Dermis blood vessel endothelial cell (primary cell): ENCODE measurements at places on chromosomes 12 and 14. TPM values are rescaled to one million over a fixed set of nuclear protein-coding genes. Genes with fewer than 3 reads are reported as not detected.

MFAP5 gene
- total RNA-seq = 0.19 and 0.85 TPM in 2 replicates

DNAH10 gene
- total RNA-seq = under 0.01 TPM in 1 of 2 replicates, not detected in the other

SELPLG gene
- total RNA-seq = 0.65 and 0.85 TPM in 2 replicates

SERPINA12 gene
- total RNA-seq = not detected in 2 replicates

ACSM4 gene
- not detected in 2 replicates for total RNA-seq

BBOF1 gene
- total RNA-seq = 1.3 and 2.6 TPM in 2 replicates

PLD4 gene
- under 0.01 and 0.05 TPM in 2 replicates for total RNA-seq

CARMIL3 gene
- total RNA-seq = 0.05 TPM in 1 of 2 replicates, not detected in the other

IFNG-AS1 gene
- total RNA-seq = not detected in 2 replicates

APOLD1 gene
- total RNA-seq = 35.6 and 63.8 TPM in 2 replicates

KRT85 gene
- not detected in 2 replicates for total RNA-seq
